Cortex of kidney (tissue), 1 donor: ENCODE measurements at places on chromosomes 5 and 9.

DNA sequence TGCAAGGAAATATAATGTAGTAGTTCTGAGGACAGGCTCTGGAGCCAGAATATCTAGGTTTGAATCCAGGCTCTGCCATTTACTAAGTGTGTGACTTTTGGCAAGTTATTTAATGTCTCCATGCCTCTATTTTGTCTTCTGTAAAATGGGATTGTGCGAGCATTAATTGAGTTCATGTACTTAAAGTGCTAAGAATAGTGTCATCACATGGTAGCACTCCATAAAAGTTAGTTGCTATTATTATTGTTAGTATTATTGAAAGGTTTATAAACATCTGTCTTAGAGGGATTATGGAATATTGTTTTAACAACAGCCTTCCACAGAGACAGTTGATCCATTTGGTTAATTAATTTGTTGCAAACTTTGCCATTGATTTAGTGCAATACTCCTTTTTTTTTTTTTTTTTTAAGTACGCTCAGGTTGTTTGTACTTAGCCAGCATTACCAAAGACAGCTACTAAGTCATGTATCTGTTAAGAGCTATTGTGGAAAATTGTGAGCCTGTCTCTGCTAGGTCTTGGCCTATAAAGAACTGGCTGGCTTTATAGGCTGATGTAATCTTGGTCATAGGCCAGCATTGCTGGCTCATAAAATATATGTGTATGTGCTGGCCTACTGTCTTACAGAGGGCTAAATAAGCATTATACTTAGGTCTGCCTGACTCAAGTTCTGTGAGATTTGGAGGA lies 174.7 kb downstream of the WDR70 start:
- DNase-seq = no peak

GRCh38 chr5:56951126-56951945 lies 587 bp downstream of the MIER3 start:
- DNase-seq = no peak

DNA sequence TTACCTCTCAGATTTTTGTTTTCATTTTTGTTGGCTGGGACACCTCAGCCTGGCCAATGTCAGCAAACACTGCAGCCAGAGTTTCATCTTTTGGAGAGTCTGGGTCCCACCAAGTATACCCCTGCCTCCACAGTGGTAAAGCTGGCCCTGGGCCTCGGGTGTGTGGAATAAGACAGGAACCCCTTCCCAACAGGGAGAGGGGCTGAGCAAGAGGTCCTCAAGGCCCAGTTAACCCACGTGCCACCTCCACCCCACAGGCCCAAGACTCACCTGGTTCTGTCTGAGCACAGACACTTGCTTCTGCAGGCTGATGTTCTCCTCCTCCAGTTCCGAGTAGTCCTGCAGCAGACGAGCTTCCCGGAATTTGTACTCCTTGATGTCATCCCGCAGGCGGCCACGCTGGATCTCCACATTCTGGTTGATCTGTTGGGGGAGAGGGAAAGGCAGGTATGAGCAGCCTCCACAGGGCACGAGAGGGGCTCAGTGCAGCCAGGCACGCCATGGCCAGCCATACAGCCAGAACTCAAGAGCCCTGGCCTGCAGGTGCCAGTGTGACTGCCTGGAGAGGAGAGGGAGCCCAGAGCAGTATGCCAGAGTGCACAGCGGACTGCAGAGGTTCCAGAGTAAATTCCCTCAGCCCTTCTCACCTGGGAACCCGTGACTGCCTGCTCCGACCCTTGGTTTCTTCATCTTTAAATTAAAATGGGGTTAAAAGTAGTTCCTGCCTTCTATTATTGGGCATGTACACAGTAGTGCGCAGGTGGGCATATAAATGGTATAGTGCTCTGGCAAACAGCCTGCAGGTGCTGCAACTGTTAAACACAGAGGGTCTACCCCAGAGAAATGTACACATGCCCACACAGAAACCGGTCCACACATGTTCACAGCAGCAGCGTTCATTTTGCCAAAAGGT lies 42.0 kb downstream of the BICD2 start:
- no peak for DNase-seq

GRCh38 chr9:97990259-97990658 lies 7.1 kb downstream of the ANP32B start:
- no peak for DNase-seq

- no peak for DNase-seq
These were observed 22.3 kb upstream of the WDR41 start for GRCh38 chr5:77514457-77514856.

DNA sequence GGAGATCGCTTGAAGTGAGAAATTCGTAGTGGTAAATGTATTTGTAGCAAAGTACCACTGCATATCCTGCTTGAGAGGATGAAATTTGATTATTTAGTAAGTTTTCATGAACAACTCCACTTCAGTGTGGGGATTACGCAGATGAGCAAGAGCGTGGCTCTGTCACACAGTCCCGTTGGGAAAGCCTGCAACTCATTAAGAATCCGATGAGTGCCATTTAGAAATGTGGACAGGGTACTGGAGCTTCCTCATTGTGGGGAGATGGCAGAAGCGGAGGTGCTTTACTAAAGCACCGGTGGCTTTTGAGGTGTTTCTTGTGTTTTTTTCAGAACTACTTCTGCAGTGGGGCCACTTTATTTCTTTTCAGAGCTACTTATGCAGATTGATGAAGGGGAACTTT lies 1.4 kb downstream of the TJP2 start:
- DNase-seq = no peak

GRCh38 chr5:107853696-107854095 lies 183.0 kb upstream of the EFNA5 start:
- no peak for DNase-seq

DNA sequence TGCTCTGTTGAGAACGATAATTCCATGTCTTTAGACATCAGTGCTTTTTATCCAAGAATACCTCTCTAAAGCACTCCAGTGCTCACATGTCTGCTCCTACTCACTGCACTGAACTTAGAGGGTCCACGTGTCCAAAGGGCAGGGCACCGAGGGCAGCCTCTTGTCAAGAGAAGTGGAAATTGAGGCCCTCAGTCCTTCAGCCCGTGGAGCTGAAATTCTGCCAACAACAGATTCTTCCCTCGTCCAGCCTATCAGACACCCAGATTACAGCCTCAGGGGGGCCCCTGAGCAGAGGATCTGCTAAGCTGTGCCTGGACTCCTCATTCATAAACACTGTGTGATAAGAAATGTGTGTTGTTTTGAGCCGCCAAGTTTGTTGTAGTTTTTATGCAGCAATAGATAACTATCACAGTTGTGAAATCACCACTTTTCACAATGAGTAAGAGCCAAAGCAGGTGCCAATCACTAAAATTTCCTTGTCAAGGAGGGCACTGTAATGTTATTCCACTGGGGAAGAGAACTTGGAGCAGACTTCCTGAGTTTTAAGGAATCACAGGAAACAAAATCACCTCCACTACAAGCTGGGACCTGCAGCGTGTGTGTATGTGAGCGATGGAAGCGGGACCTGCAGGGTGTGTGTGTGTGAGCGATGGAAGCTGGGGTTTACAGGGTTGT lies 58.8 kb upstream of the IGFBPL1 start:
- no peak for DNase-seq

DNA sequence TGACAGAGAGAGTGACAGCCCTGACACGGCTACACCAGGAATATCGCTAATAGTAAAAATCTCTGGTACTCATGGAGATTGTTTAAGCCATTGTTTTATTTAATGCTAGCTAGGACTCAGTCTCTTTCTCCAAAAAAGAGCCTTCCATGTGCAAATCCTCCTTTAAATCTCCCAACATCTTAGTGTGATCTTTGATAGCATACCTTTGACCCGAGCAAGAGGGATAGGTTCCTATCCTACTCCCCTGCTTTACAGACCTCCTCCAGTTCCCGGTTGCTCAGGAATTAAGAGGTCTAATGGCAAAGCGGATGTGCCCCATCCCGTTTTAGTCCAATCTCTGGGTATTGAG lies 663 bp upstream of the FRMD3 start:
- DNase-seq = no peak
